ENCODE measurements at places on chromosomes 2 and 18. TPM values are rescaled to one million over a fixed set of nuclear protein-coding genes. Genes with fewer than 3 reads are reported as not detected.
A peak's percentile ranks its signal among the peaks of the same experiment; 100 is the strongest.

- no peak overlapping the region for H3K27ac ChIP-seq
- no peak for DNase-seq
- H3K4me3 ChIP-seq: no peak overlapping the region
Observed at GRCh38 chr2:137187216-137187615, 421.9 kb downstream of the THSD7B start.

DNA sequence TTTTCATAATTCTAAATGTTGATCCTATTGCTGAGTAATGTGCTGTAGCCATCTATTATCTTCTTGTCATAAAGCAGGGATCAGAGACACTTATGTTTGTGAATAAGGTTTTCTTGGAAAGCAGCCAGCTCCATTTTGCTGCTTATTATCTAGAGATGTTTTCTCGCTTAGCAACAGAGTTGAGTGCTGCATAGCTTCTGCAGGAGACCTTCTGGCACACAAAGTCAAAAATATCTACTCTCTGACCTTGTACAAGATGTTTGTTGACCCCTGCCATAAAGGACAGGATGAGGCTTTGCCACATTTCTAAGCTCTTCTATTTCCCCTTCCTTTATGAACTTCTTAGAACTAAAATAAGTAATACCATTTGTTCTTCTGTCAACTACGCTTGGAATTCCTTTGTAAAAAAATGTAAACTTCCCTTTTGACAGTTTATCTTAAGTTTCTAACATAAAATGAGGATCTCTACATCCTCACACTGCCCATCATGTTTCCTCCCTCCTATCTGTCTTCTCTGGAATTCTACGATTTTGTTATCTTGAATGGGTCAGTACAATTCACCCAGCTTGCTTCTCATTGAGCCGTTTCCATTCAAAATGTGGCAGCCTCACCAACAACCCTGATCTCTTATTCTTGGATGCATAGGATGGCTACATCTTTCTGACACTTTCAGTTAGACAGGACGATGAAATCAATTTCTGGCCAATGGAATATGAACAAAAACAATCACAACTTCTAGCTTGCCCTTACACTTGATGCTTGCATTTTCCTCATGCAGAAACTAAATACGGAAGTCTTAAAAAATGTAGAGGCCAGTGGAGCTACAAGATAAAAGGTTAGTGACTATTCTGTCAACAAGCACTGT is 1377.0 kb downstream of the SUCLG1 start:
- no peaks in the 10 kb centered on the region for H3K27me3 ChIP-seq
- no peaks in the 10 kb centered on the region for H3K4me1 ChIP-seq
- no peak for DNase-seq
- no peak overlapping the region for H3K4me3 ChIP-seq
- no peaks in the 10 kb centered on the region for H3K36me3 ChIP-seq
- no peak overlapping the region for H3K27ac ChIP-seq

HTRA2 gene
- total RNA-seq: 46.6 TPM

- H3K27ac ChIP-seq: no peak overlapping the region
- no peaks in the 10 kb centered on the region for H3K36me3 ChIP-seq
- H3K27me3 ChIP-seq: peaks cover 37% of the 10 kb centered on the region
- peaks cover 8% of the 10 kb centered on the region for H3K4me1 ChIP-seq
- peak overlapping the region; percentile 66 for H3K4me3 ChIP-seq
Observed at GRCh38 chr18:24397131-24397693, 412 bp downstream of the OSBPL1A start.

GRCh38 chr2:16682431-16683118 is 16.9 kb upstream of the CYRIA start:
- H3K27ac ChIP-seq: no peak overlapping the region
- H3K27me3 ChIP-seq: no peaks in the 10 kb centered on the region
- DNase-seq: no peak
- no peaks in the 10 kb centered on the region for H3K36me3 ChIP-seq
- no peaks in the 10 kb centered on the region for H3K4me1 ChIP-seq
- no peak overlapping the region for H3K4me3 ChIP-seq

DNA sequence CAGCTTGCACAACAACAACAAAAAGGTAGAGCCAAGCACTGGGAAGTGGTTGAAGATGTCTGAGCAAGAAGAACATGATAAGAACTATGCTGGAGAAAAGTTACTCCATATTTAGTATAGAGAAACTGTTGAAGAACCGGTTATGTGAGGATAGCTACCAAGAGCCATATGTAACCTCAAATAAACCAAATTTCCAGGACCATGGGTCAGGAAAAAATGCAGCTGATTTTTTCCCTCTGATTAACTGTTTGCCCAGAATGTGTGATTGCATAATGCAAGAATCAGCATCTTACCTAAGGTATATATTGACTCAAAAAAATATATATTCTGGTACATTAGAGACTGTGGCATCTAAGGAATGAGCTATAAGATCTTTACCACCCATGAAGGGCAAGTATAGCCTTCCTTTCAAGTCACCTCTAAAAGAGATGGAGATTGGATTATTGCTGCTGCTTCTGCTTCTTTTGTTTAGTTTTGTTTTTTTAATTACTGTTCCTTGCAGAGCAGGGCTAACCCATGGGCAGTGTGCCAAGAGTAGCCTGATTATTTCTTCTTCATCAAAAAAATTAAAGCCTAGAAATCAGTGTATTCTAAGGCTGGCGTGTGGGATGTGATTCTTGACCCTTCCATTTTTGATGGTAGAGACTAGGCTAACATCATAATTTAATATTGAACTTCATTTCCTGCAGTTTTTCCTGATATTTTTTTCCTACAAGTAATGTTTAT is 76.9 kb upstream of the MAP3K20 start:
- DNase-seq: no peak
- no peak overlapping the region for H3K27ac ChIP-seq
- H3K4me3 ChIP-seq: no peak overlapping the region
- peaks cover 11% of the 10 kb centered on the region for H3K27me3 ChIP-seq
- H3K4me1 ChIP-seq: no peaks in the 10 kb centered on the region

TCF23 gene
- not detected for total RNA-seq

DNAH7 gene
- not detected for total RNA-seq

- peak overlapping the region; percentile 96 for H3K4me3 ChIP-seq
- DNase-seq: peak; percentile 48
- H3K27ac ChIP-seq: peak overlapping the region; percentile 85
- peaks cover 5% of the 10 kb centered on the region for H3K36me3 ChIP-seq
- peaks cover 38% of the 10 kb centered on the region for H3K4me1 ChIP-seq
- H3K27me3 ChIP-seq: no peaks in the 10 kb centered on the region
Observed at GRCh38 chr2:84924173-84925106, 19.0 kb downstream of the TMSB10 start.

GAL3ST2 gene
- 0.43 TPM for total RNA-seq

DNA sequence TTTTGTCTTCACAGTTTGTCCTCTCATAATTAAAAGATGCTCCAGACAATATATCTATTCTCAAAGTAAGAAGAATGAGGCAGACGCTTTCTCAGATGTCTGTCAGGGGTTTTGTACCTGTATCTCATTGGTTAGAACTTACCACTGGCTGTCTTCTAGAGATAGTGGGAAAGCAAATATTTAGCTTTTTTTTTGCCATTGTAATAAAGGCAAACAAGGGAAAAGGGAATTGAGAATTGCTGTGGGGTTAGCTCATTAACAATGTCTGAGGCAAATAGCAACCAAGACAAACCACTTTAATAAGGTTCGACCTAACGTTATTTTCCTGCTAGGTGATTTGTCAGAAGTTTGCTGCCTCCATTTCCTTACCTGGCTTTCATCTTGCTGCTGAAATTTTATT is 30.0 kb downstream of the ZNF638 start:
- no peaks in the 10 kb centered on the region for H3K27me3 ChIP-seq
- H3K4me3 ChIP-seq: no peak overlapping the region
- no peak overlapping the region for H3K27ac ChIP-seq
- H3K36me3 ChIP-seq: peaks cover 29% of the 10 kb centered on the region
- H3K4me1 ChIP-seq: peaks cover 8% of the 10 kb centered on the region

DNA sequence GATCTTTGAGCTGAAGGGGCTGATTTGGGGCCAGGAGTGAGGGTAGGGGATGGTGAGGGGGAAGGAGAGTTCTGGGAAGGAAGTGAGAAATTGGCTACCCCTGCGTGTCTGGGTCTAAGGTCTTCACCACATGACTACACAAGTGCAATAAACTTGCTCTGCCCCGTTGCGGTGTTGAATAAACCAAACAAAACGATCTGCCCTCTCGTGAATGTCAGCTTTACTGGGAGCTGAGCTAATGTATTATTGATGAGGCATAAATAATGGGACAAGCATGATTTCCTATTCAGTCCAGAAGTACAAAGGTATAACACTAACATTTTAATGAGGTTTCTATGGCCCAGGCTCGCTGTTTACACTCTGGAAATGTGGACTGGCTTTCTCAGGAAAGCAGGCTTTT is 8.0 kb upstream of the CFAP221 start:
- H3K4me3 ChIP-seq: no peak overlapping the region
- H3K27me3 ChIP-seq: peaks cover 4% of the 10 kb centered on the region
- H3K4me1 ChIP-seq: no peaks in the 10 kb centered on the region
- H3K36me3 ChIP-seq: no peaks in the 10 kb centered on the region
- no peak overlapping the region for H3K27ac ChIP-seq

DNA sequence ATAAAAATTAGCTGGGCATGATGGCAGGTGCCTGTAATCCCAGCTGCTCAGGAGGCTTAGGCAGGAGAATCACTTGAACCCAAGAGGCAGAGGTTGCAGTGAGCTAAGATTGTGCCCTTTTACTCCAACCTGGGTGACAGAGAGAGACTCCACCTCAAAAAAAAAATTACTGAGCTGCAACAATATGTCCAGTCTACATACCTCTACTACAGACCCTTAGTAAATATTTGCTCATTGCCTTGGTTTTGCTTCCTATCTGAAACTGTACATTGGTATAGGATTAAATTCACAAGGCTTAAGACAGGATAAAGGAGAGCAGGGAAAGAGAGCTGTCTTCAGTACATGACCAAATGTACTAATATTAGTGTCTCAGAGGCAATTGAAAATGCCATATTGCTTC is 8.1 kb upstream of the MGAT4A start:
- H3K36me3 ChIP-seq: peaks cover 9% of the 10 kb centered on the region
- H3K27me3 ChIP-seq: no peaks in the 10 kb centered on the region
- no peak overlapping the region for H3K27ac ChIP-seq
- H3K4me3 ChIP-seq: no peak overlapping the region
- DNase-seq: no peak

- H3K4me1 ChIP-seq: no peaks in the 10 kb centered on the region
- H3K27ac ChIP-seq: no peak overlapping the region
- peaks cover 11% of the 10 kb centered on the region for H3K27me3 ChIP-seq
- H3K4me3 ChIP-seq: no peak overlapping the region
Observed at GRCh38 chr2:205714058-205714776, 31.9 kb downstream of the NRP2 start.

- no peaks in the 10 kb centered on the region for H3K27me3 ChIP-seq
- no peaks in the 10 kb centered on the region for H3K36me3 ChIP-seq
- no peak overlapping the region for H3K4me3 ChIP-seq
- H3K27ac ChIP-seq: no peak overlapping the region
Observed at GRCh38 chr2:215653344-215654030, 217.6 kb upstream of the FN1 start.

- H3K4me3 ChIP-seq: no peak overlapping the region
- H3K27ac ChIP-seq: no peak overlapping the region
- DNase-seq: no peak
- no peaks in the 10 kb centered on the region for H3K27me3 ChIP-seq
- peaks cover 10% of the 10 kb centered on the region for H3K4me1 ChIP-seq
Observed at GRCh38 chr18:2921778-2922177, 75.0 kb downstream of the EMILIN2 start.

DNA sequence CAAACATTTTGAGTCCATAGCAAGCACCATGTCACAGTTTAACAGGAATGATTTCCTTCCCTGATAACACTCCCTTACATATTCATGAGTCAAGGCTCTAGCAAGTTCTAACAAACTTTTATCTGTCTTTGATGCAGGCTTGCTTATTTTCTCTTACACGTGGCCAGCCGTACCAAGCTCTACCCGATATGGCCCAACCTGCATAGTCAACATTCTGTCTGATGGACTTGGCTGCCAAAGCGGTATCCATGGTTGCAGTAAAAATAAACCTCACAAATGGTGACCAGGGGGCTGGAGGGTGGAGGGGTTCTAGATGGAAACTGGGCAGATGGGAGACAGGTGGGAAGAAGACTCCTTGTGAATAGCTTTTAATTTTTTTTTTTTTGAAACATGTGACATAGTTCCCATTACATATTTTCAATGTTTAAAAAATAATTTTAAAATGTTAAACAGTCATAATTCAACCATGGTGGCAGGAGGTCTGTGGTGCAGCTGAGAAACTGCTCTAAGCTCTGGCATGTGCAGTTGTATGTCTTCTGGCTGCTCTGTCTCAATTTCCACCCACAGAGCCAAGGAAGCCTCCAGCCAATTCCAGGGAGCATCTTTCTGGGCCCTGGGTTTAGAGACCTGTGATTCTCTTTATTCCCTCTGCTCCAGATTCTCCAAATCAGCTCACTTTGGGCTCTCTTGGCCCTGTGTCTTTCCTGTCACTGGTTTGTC is 20.7 kb upstream of the CXCR1 start:
- H3K36me3 ChIP-seq: no peaks in the 10 kb centered on the region
- H3K4me3 ChIP-seq: no peak overlapping the region
- no peak for DNase-seq
- no peak overlapping the region for H3K27ac ChIP-seq
- H3K4me1 ChIP-seq: peaks cover 12% of the 10 kb centered on the region

DNA sequence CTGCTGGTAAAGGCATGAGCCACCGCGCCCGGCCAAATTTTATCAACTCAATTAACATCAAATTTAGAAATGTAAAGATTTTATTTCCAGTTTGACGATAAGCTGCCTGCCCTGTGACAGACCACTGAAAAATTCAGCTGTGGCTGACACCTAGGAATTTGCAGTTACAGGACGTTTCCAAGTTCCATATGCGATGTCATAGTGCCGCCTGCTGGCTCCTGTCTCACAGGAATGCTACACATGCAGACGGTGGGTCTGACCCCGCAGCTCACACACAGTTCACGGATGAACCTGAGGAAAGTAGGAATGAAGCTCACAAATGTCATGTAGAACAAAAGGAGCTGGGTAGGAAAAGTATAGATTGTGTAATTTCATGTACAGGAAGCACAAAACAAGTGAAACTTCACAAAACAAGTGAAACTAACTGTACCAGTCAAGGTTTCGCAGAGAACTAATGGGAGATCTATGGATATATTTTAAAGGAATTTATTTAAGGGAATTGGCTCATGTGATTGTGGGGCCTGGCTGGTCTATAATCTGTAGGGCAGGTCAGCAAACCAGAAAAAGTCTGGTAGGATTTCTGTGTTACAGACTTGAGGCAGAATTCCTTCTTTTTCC is 13.2 kb upstream of the SEH1L start:
- peaks cover 10% of the 10 kb centered on the region for H3K27me3 ChIP-seq
- H3K36me3 ChIP-seq: no peaks in the 10 kb centered on the region
- peaks cover 3% of the 10 kb centered on the region for H3K4me1 ChIP-seq

DNA sequence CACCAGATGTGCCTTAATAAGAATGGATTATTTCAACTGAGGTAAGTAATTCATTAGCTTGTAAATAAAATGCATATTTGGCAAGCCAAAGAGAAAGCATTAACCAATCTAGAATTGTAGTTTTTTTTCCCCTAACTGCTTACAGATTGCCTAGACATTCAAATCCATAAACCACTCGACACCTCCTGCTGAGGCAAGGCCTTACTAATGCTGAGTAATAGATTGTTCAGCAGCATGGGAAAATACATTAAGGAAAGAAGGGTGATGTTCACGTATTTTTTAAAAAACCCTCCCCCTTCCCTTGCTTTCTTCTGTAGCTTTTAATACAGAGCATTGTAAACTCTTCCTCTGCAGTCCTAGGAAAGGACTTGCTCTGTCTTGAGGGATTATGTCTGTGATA is 17.0 kb upstream of the LINC00305 start:
- no peaks in the 10 kb centered on the region for H3K27me3 ChIP-seq
- H3K36me3 ChIP-seq: no peaks in the 10 kb centered on the region
- no peaks in the 10 kb centered on the region for H3K4me1 ChIP-seq
- no peak for DNase-seq

- H3K36me3 ChIP-seq: no peaks in the 10 kb centered on the region
- no peaks in the 10 kb centered on the region for H3K4me1 ChIP-seq
- DNase-seq: no peak
- H3K27me3 ChIP-seq: no peaks in the 10 kb centered on the region
Observed at GRCh38 chr2:80548469-80548868, 243.9 kb upstream of the LRRTM1 start.

COL3A1 gene
- not detected for total RNA-seq

All from activated naive CD8-positive, alpha-beta T cell treated with anti-CD3 and anti-CD28 coated beads, Interleukin-2, amount 10 ng/mL, durations not matched to agents 7 days and 5 days (primary cell).